Cerebellum (tissue), 4 donors: ENCODE measurements at places on chromosomes 5 and 9.

GRCh38 chr5:168375214-168375613, 83.8 kb downstream of the WWC1 start:
- DNase-seq, result no peak

DNA sequence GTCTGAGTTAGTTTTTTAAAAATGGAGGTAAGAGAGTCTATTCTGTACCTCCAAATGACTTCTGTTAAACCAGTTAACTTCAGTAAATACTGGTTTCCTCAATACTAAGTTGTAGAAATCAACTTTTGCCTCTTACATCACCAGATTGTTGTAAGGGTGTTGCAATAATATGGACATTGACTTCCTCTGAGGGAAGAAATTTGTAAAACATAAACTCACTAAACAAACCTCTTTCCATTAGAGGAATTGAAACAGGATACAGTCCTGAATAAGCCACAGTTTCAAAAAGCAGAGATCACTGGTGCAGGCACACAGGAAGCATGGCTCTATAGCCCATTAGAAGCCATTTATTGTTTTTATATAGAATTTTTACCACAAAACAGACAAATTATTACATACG, 32.7 kb upstream of the SLCO6A1 start:
- DNase-seq, result no peak

GRCh38 chr9:18063856-18064390, 410.0 kb upstream of the ADAMTSL1 start:
- no peak for DNase-seq

DNA sequence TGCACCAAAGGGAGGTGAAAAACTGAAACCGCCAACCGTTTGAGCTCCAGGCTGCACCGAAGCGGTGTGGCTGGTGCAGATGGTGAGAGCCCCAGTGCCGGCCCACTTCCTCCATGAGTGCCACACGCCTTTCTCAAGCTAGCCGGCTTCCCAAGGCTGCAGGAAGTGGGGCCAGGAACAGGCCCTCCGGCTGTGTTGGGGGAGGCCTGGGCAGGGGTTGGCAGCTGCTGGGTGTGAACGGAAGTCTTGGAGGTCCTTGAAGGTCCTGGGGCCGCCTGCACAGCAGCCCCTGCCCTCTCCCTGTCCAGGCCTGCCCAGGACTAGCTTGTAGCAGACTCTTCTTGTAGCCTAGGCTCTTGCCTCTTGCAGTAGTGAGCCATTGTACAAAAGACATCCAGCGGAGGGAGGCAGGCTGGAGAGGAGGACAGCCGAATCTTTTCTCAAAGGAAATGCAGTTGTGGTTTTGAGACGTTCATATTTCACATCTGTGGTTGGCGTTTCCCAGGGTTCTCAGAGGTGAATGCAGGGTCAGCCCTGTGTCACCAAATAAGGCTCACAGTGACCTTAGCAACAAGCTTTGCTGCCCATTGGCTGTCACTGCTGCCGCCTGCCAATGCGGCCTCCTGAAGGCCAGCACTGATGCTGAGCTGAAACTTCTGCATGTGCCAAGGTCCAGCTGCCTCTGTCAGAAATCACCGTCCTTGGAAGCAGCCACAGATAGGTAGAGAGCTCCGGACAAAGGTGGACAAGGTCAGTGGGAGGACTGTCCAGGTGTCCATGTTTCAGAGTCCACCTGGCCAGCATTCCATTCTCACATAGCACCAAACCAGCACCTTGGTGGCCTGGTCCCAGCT, 23.9 kb downstream of the IRF1 start:
- DNase-seq, result no peak

DNA sequence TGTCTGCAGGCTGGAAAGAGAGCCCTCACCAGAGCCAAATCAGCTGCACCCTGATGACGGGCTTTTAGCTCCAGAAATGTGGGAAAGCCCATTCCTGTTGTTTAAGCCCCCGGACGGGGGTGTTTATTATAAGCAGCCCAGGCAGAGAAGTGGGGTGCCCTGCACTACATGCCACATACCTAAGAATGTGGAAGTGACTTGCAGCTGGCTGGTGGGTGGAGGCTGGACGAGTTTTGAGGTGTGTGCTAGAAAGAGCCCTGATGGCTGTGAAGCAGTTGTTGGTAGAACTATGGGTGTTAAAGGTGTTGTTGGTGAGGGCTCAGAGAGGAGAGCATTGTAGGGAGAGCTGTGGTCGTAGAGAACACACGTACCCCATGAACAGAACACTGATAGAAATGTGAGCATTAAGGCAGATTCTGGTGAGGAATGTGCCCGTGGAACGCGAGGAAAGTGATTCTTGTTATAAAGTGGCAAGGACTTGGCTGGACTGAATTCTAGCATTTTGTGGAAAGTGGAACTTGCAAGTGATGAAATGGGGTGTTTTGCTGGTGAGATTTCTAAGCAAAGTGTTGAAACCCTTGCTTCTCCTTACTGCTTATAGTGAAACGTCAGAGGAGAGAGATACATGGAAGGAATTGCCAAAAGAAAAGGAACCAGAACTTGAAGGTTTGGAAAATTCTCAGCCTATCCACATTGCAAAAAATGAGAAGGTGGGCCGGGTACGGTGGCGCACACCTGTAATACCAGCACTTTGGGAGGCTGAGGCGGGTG, 38.9 kb downstream of the AHRR start:
- no peak for DNase-seq

- DNase-seq, result no peak
These were observed 66.6 kb downstream of the DEPDC1B start for GRCh38 chr5:60633341-60633740.

DNA sequence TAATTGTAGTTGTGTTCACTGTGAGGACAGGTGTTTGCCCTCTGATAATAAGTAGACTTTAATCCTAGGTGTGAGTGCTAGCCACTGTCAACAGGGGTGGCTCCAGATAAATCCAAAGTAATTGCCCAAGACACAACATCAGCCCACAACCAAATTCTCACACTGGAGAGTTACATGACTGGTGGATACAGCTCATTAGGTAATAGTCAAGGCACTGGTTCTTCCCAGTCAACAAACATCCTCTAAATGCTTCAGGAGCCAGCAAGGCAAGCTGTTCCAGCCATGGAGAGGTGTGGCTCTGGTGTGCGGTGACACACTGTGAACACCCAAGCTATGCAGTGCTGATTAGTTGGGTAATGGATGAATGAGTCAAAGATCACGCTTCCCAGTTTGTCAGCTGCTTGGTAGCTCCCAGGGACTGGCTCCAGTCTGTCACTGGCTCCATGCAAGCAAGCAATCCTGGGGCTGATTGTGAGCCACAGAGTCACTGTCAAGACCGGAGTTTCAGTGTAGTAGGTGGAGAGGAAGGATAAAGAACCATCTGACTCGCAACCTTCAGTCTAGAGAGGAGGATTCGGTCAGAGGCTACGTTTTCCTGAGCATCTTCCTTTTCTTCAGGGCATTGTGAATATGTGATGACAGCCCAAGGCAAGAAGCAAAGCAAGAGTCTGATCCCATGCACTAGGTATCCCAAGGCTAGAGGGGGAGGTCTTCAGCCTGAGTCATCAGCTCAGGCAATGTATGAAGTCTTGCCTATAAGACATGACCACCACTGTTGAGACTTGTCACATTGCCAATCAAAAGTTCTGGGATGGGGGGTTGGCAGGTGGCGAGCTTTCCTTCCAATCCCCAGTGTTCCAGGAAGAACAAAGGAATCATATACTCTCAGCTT, 63.1 kb downstream of the UGCG start:
- no peak for DNase-seq

DNA sequence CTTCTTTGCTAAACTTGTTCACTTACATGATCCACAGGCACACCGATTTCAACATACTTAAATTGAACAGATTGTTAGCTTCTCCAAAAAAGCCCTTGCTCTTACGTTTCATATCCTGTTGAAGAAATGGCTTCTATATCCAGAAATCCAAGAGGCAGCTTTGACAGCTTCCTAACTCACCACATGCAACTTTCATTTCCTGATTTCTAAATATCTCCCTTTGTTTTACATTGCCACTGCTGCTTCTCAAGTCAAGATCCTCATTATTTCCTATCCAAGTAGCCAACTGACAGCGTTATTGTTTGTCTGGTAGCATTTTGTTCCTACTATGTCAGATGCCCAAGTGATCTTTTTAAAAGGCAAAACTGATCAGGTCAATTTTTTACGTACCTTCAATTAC, 913.2 kb upstream of the TYRP1 start:
- DNase-seq, result no peak

DNA sequence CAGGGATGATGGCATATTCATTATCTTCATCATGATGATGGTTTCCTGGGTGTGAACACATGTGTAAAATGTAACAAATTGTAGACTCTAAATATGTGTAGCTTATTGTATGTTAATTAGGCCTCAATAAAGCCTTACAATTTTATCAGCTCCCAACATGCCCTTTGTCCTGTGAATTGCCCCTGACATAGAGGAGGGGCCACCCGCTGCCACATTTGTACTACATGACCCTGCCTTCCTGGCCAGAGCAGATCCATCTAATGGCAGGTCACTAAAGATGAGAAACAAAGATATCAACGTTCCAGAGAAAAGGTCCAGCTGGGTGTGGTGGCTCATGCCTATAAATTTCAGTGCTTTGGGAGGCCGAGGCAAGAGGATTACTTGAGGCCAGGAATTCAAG, 117.2 kb downstream of the CAAP1 start:
- no peak for DNase-seq

DNA sequence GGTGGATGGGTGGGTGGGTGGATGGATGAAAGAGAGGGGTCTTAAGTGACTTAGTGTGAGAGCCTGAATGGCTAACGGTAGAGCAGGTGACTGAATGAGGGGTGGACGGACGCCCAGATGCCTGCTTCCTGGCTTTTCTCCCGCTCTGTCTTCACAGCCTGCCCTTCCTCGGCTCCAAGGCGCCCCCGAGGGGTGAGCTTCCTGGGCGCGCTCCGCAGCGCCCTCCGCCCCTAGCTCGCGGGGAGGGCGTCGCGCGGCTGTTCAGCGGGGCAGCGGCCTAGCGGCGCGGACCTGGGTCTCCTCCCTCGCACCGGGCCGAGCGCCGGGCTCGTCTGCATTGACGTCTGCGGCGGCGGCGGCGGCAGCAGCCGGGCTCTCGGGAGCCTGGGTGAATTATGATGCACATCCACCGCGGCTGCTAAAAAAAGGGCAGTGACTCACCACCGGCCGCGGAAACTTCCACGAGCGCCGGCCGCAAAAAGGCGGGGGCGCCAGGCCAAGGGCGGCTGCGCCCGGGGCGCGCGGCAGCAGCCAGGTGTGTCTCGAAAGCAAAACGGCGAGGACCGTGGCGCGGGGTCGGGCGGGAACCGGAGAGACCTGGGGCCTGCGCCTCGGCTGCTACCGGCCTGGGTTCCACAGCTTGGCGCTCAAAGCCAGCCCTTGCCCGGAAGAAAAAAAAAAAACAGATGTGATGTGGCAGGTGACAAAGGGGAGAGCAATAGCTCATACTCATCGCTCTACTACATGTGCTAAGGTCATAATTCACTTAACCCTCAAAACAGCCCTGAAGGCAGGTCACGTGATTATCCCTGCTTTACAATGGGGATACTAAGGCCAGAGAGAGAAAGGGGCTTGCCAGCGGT, 143.0 kb upstream of the ADRA1B start:
- DNase-seq, result peak; percentile 28

DNA sequence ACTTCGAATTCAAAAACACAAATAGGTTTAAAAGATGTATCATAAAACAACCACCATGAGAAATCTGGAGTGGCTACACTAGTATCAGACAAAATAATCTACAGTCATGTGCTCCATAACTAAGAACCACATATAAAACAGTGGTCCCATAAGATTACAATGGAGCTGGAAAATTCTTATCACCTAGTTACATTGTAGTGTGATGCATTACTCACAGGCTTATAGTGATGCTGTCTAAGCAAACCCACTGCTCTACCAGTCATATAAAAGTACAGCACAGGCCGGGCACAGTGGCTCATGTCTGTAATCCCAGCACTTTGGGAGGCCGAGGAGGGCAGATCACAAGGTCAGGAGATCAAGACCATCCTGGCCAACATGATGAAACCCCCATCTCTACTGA, 160.1 kb downstream of the ROR2 start:
- no peak for DNase-seq

- peak; percentile 34 for DNase-seq
These were observed 209.8 kb upstream of the ELAVL2 start for GRCh38 chr9:24035816-24036215.

GRCh38 chr5:93875693-93876092, 134.3 kb upstream of the POU5F2 start:
- DNase-seq, result no peak

- peak; percentile 22 for DNase-seq
These were observed 44.6 kb upstream of the SEMA4D start for GRCh38 chr9:89542401-89543021.

- no peak for DNase-seq
These were observed 14.9 kb downstream of the CHD1 start for GRCh38 chr5:98913911-98914310.

DNA sequence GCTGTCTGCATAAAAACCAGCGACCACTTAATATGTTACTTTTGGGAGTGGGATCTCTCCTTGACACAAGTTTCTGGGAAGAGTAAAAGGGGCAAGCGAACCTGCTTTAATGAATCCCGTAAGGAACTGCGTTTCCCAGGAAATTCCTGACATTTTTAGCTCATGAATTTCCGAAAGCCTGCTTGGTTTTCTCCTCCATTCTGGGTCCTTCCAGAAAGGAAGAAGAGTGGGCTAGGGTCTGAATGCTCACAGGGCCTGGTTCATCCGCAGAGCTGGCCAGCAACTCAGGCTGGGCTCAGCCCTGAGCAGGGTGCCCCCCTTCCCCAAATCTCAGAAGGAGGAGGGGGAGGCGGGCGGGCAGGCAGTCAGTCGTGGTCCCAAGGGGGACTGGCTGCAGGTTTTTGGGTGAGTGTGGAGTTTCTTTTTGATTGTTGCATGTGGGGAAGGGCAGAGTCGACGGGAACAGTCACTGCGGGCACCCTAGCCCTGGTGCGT, 1.2 kb upstream of the PURA start:
- DNase-seq, result no peak

GRCh38 chr9:19689328-19690101, 99.3 kb downstream of the SLC24A2 start:
- no peak for DNase-seq

GRCh38 chr9:131403493-131403773, 9.5 kb downstream of the PRRC2B start:
- no peak for DNase-seq

DNA sequence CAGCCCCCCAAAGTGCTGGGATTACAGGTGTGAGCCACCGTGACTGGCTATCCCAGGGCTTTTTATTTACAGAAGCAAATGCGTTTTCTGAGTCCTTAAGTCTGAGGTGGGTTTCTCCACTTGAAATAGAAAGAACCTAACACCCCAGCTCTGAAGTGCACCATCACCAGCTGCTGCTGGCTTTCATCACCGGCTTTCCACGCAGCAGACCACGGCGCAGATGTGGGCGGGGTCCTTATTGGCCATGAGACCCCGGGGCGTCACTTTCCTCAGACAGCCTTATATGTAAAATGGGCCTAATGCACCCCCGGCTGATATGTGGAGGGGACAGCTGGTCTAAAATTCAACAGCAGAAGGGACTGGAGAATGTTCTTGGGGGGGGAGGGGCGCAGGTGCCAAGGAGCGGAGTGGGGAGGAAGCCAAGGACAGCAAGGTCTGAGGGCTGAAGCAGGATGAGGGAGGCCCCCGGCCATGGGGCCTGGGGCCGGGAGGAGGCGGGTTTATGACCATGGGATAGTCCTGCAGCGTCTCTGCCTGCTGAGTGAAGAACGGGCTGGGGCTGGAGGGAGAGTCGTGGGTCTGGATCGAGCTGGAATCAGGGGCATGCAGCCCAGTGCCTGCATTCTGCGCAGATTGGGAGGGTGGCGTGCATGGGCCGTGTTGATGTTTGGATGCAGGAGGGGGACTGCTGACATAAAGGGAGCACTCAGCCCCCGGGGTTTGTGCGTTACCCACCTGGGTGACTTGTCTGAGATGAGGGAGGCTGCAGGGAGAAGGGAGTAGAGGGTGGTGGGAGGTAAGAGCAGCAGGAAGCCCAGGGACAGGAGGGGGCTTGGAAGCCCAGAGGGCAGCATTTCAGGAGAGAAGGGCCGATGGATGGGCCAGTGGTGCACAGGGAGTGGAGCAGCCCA, 30.2 kb downstream of the RASGEF1C start:
- DNase-seq, result peak; percentile 59
